ENCODE measurements at places on chromosomes 2 and 18. TPM values are rescaled to one million over a fixed set of nuclear protein-coding genes. Genes with fewer than 3 reads are reported as not detected.

DNA sequence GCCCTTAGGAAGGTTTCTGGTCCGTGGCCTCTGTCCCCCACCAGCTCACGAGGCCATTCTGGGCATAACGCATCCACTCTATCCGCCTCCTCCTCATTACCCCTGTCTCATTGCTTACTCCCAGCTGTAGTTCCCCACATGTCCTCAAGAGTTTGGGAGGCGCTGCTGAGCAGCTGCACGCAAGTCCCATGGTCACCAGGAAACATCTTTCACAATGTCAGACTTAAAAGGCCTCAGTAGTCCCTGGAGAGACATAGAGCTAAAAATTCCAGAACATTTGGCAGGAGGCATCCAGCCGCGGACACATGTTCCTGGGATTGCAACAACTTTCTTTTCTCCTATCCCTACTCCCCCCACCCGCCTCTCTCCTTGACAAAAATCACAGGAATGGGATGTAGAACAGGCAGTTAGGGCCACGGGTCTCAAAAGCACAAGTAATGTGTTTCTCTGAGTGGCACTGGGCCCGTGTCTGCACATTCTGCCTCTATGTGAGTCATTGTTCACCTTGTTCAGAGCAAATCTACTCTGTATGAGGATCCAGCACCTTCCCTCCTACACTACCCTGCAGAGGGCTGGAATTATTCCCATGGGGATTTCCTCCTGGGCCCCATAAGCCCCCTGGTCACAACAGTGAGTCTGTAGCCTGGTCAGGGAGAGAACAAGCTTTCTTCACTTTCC, 8.1 kb downstream of the LBH start:
- DNase-seq, result peak; percentile 79

GRCh38 chr2:134056173-134056572, 197.7 kb upstream of the MGAT5 start:
- DNase-seq, result no peak

- peak; percentile 61 for DNase-seq
Measured at GRCh38 chr18:12911025-12911928, 27.2 kb upstream of the PTPN2 start.

- DNase-seq, result no peak
Measured at GRCh38 chr2:113050921-113051895, 1.5 kb downstream of the IL36B start.

DNA sequence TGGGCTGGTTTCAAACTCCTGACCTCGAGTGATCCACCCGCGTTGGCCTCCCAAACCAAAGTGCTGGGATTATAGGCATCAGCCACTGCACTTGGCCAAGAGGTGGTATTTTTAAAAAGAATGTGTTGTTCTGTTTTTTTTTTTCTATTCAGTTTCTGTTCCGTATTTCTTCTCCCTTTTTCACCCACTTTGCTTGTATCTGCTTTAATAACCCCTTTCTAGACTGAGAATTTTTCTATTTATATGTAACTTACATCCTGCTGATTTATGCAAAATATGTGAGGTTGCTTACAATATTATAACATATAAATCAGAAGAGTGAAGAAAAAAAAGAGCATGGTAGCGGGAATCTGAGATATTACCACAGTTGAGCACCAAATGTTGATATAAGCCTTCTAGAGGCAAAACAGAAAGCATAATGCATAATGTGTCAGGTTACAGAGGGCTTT, 17.2 kb upstream of the LYPD6B start:
- no peak for DNase-seq

DNA sequence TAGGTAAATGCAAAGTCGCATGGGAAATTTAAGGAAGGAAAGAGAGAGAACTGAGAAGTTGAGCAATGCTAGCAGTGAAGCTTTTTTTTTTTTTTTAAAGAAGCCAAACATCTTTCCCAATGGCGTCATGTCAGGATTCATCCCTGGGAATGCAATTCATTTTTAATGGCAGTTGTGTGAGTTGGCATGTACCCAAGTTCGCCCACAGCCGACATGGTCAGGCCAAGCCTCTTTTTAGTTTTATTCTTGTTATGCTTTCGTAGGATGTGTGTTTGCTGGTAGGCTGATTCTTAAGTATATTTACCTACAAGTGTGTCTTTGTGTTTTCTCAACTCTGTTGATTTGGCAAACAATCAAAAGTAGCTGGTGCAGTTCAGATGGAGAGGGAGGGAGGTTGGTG, 127.6 kb upstream of the ITGA6 start:
- no peak for DNase-seq

DNA sequence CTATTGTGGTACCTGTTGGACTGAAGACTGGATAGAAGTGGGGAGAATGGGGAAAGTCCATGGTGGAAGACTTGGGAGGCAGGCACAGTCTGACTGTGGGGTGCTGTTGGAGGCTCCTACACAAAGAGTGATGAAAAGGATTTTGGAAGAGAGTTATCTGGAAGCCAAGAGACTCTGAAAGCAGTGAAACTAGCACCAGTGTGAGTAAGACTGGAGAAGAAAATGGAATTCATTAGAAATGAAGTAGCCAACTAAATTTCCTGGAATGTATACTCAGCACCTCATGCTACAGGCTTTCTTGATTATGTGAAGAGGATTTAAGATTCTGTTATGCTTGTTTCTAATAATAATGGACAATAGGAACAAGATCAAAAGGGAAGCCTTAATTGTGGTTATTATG, 27.7 kb downstream of the ELP2 start:
- no peak for DNase-seq

- DNase-seq, result no peak
Measured at GRCh38 chr2:206212673-206213513, 53.2 kb downstream of the EEF1B2 start.

GRCh38 chr2:104448661-104449440, 405.1 kb upstream of the POU3F3 start:
- DNase-seq, result no peak

DNA sequence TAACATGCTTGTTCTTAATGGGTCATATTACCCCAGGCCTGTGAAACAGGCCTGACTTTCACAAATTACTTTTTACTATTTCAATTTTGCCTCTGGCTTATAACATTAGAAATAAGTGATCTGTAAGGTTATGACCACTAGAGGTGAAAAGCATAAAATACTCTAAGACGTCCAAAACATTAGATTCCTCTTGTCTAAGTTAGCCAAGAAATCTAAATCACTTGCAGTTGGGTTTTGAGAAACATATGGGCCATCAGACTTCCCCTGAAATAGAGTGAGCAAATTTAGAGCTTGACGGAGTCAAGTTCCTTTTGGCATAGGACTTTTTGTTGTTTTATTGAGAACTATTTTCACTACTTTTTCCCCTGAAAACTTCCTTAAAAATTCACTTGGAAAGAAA, 32.7 kb upstream of the RIT2 start:
- DNase-seq, result no peak

DNA sequence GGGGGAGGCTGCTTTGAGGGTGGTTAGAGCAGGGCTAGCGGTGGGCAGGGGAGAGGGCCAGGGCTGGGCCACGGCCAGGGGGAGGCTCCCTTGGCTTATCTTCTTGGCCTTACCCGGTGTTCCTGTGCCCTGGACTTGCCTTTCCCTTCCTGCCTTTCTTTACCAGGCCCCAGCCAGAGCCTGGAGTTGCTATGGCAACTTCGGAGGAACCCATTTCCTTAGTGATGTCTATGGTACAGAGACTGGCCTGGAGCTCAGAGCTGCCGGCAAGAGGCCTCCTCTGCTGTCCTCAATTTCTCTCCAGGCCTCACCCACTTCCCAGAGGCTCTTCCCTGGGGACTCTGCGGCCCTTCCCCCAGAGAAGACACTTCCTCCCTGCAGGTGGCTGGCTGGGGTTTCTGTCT, 11.5 kb downstream of the SPEG start:
- no peak for DNase-seq

DNA sequence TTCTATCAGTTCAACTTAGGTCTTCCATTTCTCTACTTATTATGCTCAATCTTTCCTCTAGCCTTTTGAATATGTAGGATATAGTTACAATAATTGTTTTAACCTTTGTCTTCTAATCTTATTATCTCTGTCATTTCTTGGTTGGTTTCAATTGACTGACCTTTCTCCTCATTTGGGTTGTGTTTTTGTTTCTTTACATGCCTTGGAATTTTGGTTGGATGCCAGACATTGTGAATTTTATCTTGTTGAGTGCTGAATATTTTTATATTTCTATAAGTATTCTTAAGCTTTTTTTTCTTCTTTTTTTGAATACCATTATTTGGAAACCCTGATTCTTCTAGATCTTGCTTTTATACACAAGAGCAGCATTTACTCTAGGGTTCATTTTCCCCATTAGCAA, 30.7 kb upstream of the TMEM247 start:
- no peak for DNase-seq

- DNase-seq, result no peak
Measured at GRCh38 chr2:37636381-37637066, 34.9 kb downstream of the CDC42EP3 start.

GRCh38 chr18:55875371-55875901, 287.4 kb upstream of the TCF4 start:
- DNase-seq, result no peak

GRCh38 chr2:160387558-160388262, 105.9 kb downstream of the RBMS1 start:
- no peak for DNase-seq

GRCh38 chr2:238369591-238370040, 49.3 kb downstream of the TRAF3IP1 start:
- DNase-seq, result no peak

PRLH gene
- not detected for total RNA-seq

NT5C1B gene
- not detected for total RNA-seq

FIGN gene
- not detected for total RNA-seq

CLIP4 gene
- 36.7 TPM for total RNA-seq

NMUR1 gene
- 8.6 TPM for total RNA-seq

FRZB gene
- total RNA-seq, result not detected

RGPD5 gene
- 20.2 TPM for total RNA-seq

POMC gene
- total RNA-seq, result 4.6 TPM

CCDC68 gene
- not detected for total RNA-seq

EGR4 gene
- total RNA-seq, result 0.09 TPM

SCYGR7 gene
- not detected for total RNA-seq

TSHZ1 gene
- 13.8 TPM for total RNA-seq
